ENCODE measurements at places on chromosomes 1 and 21. TPM values are rescaled to one million over a fixed set of nuclear protein-coding genes. Genes with fewer than 3 reads are reported as not detected.

The ACTL8 gene
- not detected for total RNA-seq

The FAM151A gene
- total RNA-seq: not detected

GRCh38 chr1:86913399-86913895, 479 bp downstream of the SELENOF start:
- DNase-seq: peak; percentile 78

The DMRTA2 gene
- not detected for total RNA-seq

DNA sequence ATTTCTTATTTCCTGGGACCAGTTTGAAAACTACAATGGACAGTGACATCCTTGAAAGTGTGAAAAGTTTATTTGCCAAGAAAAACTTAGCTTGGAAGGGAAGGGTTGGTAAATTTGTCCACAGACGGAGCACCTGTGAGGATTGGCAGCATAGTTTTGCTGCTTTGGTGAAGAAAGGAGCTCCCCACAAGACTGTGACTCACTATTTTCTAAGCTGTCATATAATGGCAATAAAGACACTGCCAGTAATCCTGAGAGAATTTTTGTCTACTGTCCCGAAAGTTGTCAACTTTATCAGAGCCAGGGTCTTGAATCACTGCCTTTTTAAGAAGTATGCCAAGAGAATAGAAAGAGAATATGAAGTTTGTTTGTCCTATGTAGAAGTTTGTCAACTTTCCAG, 230.8 kb downstream of the NEGR1 start:
- DNase-seq: no peak

- DNase-seq: no peak
These were observed 815.5 kb downstream of the BRINP3 start for GRCh38 chr1:189662190-189662589.

- no peak for DNase-seq
These were observed 3.7 kb upstream of the FABP3 start for GRCh38 chr1:31376375-31377134.

GRCh38 chr1:247113094-247113497, 8.9 kb upstream of the ZNF669 start:
- DNase-seq: no peak

The ZMPSTE24 gene
- total RNA-seq: 24.3 TPM
